ENCODE measurements at places on chromosomes 12 and 14.

- DNase-seq: no peak
Observed at GRCh38 chr14:23249824-23250223, 12.1 kb downstream of the RNF212B start.

GRCh38 chr12:5588591-5588990 lies 156.7 kb downstream of the NTF3 start:
- no peak for DNase-seq

GRCh38 chr14:90797451-90797850 lies 18.8 kb downstream of the TTC7B start:
- DNase-seq: no peak

DNA sequence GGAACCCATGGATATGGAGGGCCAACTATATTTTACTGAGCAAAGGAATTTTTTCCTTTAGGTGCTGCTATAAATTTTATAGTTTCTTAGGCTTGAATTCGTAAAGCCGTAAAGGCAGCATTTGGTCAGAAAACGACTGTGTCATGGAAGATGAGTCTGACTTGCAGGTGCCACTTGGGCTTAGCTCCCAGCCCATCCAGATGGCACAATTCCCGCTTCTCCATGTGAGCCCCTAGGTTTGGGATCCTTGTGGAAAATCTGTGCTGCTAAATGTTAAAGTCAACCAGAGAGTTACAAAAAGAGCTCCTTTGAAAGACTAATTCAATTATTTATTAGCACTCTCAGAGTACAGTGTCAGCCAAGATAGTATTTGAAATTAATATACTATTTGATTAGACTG lies 120.1 kb upstream of the NPAS3 start:
- no peak for DNase-seq

DNA sequence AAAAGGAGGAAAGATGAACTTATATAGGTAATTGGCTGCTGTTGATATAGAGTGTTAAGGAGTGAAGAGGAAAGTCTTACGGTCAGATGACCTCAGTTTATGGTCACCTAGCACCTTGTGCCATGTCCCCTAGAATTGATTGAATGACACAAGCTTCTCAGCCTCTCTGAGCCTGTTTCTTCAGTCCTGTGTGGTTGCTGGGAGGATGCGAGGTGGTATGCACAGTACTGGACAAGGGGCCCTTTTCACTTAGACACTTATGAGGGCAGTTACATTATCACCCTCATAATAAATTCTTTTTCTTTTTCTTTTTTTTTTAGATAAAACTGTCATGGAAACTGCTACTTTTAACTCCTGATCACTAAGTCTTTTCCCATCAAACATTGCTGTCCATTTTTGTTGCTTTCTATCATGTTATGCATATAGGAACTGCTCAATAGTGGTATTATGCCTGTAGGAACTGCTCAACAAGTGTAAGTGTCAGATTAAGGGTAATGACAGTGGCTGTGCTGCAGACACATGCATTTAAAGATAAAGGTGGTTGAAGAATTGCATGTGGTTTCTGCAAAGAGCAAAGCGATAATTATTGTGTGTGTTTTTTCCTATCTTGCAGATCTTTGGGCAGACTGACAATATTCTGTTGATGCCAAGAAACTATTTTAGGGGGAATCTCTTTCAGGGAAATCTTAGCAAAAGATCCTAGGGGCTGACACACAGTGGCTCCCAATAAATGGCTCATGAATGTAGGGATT lies 11.6 kb downstream of the ANO6 start:
- DNase-seq: no peak

- no peak for DNase-seq
Observed at GRCh38 chr14:96564389-96564788, 62.2 kb downstream of the PAPOLA start.

DNA sequence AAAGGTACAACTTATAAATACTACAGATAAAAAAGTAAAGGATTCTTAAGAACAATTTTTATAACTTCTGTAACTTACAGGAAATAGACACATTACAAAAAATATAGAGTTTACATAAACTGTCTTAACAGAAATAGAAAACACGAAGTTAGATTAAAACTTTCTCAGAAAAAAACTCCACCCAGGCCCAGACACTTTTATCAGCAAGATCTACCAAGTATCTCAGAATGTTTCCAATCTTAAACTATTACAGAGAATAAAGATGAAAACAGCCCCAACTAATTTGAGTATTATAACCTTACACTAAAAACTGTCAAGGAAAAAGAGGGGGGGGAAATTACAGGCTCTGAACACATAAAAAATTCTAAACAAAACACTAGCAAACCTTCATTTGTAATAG lies 8.2 kb downstream of the ZFC3H1 start:
- DNase-seq: no peak

DNA sequence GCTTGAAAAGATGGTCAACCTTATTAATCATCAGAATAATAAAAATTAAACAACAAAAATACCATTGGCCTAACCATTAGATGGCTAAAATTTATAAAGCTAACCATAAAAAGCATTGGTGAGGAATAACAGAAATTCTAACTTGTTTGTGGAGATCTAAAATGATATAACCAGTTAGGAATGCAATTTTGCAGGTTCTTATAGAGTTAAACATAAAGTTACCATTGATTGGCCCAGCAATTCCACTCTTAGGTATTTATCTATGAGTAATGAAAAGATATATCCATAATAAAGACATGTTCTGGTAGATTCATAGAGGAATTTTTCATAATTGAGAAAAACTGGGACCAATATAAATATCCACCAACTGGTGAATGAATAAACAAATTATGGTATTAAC lies 1098.6 kb downstream of the FSCB start:
- DNase-seq: no peak

- DNase-seq: no peak
Observed at GRCh38 chr12:102681309-102681708, 200.9 kb upstream of the IGF1 start.

DNA sequence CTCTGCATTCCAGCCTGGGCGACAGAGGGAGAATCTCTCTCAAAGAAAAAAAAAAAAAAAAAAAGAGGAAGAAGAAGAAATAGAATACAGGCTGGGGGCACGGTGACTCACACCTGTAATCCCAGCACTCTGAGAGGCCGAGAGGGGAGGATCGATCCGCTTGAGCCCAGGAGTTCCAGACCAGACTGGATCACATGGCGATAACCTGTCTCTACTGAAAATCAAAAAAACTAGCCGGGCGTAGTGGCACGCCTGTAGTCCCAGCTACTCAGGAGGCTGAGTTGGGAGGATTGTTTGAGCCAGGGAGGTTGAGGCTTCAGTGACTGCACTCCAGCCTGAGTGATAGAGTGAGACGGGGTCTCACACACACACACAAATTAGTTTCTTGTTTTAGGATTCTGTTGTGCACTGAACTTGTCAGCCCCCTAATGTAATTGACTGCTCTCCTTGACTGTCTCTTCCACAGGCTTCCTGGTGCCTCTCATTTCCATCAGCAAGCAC lies 963 bp upstream of the TINF2 start:
- DNase-seq: no peak

DNA sequence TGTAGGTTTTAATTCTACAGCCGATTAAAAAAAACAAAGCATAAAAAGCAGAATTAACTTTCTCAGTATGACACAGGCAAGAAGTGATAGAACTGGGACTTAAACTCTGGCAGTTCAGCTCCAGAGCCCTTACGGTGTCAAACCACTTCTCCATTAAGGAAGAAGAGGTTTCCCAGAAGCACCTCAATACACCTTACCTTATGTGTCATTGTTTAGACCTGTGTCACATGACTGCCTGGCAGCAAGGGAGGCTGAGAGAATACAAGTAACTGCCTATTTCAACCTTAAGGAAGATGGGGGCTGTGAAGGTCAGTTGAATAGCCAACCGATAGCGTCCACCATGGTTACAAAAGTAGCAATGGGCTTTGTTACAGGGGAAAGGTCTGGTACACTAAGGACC lies 54.6 kb upstream of the ARHGAP5 start:
- no peak for DNase-seq

GRCh38 chr12:94481734-94482133 lies 22.1 kb upstream of the CEP83 start:
- no peak for DNase-seq

GRCh38 chr12:108063192-108063591 lies 65.9 kb upstream of the WSCD2 start:
- no peak for DNase-seq

GRCh38 chr12:108833355-108833733 lies 24.0 kb downstream of the SSH1 start:
- no peak for DNase-seq

DNA sequence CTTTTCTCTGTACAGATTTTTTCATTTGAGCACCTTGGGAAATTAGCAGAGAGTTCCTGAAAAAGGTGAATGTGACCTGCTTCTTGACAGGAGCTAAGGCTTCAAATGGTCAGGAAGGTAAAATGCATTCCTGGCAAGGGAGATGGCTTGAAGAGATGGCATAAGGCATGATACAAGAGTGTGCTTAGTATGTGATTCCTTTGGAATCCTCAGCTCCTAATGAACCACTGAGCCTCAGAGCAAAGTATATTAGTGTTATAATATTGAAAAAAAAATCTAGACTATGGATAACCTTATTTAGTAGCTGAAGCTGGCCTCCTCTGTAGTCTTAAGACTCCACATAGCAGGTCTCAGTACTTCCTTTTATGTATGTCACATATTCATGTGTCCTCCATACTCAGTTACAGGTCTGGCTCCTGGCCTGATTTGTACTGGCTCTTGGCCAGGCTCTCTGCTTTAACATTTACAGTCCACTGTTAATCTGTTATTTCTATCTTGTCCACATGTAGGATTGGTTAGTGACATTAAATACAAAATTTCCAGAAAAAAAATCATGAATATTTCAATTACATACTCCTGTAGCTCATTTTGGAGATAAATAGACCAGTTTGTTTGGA lies 17.9 kb downstream of the TOGARAM1 start:
- no peak for DNase-seq

DNA sequence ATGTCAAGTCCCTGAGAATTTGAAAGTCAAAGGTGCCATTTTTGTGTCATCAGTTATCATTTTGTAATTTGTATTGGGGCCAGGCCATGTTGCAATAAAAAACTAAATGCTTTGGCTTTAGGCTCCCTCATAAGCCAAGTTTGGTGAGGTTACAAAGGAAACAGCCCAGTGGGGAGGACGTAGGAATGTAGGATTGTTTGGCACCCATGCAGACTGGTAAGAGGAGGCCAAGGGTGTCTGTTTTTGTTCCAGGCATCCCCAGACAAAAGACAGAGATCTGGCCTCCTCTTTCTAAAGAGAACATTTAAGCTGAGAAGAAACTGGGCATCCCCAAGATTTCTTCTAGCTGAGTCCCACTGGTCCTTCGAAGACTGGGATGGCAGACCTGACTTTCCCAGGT lies 111.7 kb downstream of the SUDS3 start:
- no peak for DNase-seq

- DNase-seq: no peak
Observed at GRCh38 chr12:107200394-107200793, 107.0 kb upstream of the CRY1 start.

DNA sequence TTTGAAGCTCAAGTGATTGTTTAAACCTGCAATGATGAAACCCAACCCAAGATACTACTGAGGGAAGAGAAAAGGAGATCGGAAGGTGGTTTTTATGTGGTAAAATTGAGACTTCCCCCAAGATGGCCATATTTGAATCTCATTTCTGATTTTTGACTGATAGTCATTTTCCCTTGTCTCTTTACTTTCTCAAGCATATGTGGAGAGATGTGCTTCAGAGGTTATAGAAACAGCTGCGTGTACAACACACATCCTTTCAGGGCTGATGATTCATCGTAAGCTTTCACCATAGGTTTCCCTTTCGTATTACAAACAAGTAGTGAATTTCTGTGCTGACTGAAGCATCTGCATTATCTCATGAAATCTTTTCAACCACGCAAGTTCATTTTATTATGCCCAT lies 276.2 kb downstream of the EMP1 start:
- DNase-seq: no peak

GRCh38 chr12:98635657-98636323 lies 8.8 kb downstream of the IKBIP start:
- DNase-seq: no peak

- no peak for DNase-seq
Observed at GRCh38 chr12:56129942-56130495, 2.0 kb downstream of the ESYT1 start.

DNA sequence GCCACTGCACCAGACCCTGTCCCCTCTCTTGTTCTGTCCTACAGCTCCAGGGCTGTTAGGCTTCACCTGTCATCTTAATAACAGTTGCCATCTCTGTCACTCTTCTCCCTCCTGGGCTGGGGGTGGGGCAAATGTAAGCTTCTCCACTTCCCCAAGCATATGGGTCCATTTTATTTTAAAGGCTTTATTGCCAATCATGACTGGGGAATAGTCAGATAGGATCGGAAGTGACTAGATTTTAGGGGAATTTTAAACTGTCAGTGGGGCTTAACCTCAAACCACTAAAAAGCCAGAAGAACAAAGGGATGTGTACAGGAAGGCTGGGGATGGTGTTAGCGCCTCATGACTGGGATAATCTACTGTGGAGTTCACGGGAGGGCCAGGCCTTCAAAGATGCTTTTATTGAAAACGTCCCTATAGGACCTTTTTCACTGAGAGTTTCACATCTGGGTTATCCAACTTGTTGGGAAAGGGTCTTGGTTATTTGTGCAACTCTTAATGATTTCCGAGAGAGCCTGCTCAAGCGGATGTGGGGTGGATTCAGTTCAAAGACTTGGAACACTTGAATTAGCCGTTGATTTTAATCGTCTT lies 41.6 kb downstream of the CHST11 start:
- no peak for DNase-seq

GRCh38 chr12:50695961-50696360 lies 67.9 kb upstream of the ATF1 start:
- DNase-seq: no peak

GRCh38 chr12:5570416-5570815 lies 138.5 kb downstream of the NTF3 start:
- no peak for DNase-seq

GRCh38 chr12:54980341-54980740 lies 4.2 kb downstream of the TESPA1 start:
- DNase-seq: no peak

GRCh38 chr12:14779834-14780233 lies 23.4 kb downstream of the WBP11 start:
- no peak for DNase-seq

GRCh38 chr14:56271970-56272369 lies 153.8 kb downstream of the PELI2 start:
- DNase-seq: no peak

GRCh38 chr12:100858656-100859055 lies 64.1 kb downstream of the ANO4 start:
- no peak for DNase-seq

GRCh38 chr14:91252871-91253794 lies 8.6 kb upstream of the GPR68 start:
- DNase-seq: no peak

DNA sequence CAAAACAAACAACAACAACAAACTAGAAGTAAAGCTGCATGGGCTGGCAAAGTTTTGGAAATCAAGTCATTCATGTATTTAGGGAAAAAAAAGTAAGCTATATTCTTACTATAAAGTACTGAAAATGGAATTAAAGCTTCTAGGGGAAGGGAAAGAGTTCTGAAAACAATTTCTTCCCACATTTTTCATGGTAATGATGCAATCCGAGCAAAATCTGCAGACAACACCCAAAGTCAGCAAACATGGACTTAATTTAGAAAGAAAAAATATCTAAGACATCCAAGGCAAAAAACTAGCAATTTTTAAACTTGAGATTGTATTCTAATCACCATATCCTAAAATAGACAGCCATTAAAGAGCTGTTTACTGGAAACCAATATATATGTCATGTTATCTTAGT lies 86.3 kb downstream of the LRP6 start:
- no peak for DNase-seq
